ENCODE measurements at places on chromosomes 4 and X. TPM values are rescaled to one million over a fixed set of nuclear protein-coding genes. Genes with fewer than 3 reads are reported as not detected.

GRCh38 chr4:53376900-53377299, 541 bp upstream of the FIP1L1 start:
- no peak for DNase-seq

- DNase-seq: peak; percentile 69
Observed at GRCh38 chr4:165207431-165208220, at the start of gene KLHL2. Gene KLHL2 (plus strand): TSS chr4:165207561. CDS start chr4:165207877, 316 bp downstream.

DNA sequence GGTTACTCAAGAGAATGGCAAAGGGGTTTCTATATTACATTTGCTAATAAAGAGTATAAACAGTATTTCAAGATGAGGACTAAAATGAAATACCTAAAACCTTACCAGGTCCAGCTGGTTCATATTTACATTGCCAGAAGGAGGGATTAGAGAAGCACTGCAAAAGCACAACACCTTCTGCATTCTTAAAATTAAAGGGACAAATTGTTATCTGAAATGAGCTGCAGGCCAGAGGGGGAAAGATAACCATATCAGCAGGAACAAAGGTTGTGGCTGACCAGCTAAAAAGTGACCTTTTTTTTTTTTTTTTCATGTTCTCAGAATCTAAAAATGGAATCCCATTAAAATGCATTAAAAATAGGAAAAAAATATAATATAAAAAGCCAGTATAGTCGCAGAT, 39.7 kb downstream of the AFF2 start:
- DNase-seq: no peak

The OPHN1 gene
- total RNA-seq: not detected

The FMR1NB gene
- not detected for total RNA-seq

The SUPT20HL1 gene
- total RNA-seq: not detected

DNA sequence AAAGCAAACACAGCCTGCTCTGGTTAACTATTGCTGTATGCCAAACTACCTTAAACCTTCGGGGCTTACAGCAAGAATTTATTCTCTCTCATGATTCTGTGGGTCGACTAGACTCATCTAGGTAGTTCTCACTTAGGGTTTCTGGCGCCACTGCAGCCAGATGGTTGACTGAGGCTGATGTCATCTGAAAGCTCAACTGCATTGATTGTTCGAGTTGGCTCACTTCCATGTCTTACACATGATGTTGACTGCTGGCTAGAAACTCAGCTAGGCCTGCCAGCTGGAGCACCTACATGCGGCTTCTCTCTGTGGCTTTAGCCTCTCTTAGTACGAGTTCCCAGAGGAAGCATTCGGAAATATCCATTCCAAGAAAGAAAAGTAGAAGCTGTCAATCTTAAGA, 103.2 kb downstream of the SRPX start:
- DNase-seq: no peak

The GUCY1A1 gene
- total RNA-seq: 0.07 TPM

DNA sequence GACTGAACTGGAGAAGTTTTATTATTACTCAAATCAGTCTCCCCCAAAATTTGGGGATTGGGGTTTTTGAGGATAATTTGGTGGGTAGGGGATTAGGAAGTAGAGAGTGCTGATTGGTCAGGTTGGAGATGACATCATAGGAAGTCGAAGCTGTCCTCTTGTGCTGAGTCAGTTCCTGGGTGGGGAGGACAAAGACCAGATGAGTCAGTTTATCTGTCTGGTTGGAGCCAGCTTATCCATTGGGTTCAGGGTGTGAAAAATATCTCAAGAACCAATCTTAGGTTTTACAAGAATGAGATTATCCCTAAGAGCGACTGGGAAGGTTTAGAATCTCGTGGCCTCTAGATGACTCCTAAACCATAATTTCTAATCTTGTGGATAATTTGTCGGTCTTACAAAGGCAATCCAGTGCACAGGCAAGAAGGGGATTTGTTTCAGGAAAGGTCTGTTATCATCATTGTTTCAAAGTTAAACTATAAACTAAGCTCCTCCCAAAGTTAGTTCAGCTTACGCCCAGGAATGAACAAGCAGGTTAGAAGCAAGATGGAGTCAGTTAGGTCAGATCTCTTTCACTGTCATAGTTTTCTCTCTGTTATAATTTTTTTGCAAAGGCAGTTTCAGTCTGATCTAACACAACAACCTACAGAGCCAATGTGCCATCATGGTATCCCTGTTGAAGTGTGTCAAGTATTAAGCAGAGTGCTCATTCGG, 274.5 kb downstream of the SLC7A11 start:
- no peak for DNase-seq

DNA sequence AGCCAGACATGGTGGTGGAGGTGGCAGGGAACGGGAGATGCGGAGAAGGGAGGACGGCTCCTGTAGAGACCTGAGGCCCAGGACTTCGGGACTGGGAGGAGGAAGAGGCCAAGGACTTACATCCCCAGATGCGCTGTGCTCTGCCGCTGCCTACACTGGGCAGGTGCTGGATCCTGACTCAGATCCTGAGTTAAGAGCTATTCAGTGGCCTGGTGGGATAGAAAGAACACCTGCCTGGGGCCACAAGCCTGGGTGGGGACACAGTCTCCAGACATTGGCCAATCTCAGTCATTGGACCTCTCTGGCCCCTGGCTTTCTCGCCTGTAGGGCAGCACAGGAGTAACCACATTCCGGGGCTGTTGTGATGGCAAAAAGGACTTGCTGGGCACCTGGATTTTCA, 10.9 kb upstream of the MSX1 start:
- no peak for DNase-seq

The ARMCX2 gene
- total RNA-seq: 10.9 TPM

- DNase-seq: no peak
Observed at GRCh38 chr4:123922847-123923246, 526.3 kb downstream of the SPRY1 start.

DNA sequence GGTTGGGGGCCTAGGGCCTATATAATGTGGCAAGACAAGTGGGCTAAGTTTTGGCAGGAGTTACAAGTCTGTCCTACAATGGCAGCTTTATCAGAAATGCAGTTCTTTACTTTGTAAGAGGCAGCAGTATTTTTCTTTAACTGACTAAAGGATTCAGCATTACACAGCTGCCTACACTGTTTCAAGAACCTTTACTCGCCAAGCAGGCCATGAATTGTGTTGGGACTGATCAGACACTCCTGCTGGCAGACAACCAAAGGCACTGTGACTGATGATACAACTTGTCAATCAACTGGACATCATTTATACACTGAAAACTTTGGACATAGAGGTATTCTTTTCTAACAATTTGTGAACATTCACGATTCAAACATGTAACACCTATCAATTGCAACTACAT, 4.3 kb downstream of the MORC4 start:
- no peak for DNase-seq

DNA sequence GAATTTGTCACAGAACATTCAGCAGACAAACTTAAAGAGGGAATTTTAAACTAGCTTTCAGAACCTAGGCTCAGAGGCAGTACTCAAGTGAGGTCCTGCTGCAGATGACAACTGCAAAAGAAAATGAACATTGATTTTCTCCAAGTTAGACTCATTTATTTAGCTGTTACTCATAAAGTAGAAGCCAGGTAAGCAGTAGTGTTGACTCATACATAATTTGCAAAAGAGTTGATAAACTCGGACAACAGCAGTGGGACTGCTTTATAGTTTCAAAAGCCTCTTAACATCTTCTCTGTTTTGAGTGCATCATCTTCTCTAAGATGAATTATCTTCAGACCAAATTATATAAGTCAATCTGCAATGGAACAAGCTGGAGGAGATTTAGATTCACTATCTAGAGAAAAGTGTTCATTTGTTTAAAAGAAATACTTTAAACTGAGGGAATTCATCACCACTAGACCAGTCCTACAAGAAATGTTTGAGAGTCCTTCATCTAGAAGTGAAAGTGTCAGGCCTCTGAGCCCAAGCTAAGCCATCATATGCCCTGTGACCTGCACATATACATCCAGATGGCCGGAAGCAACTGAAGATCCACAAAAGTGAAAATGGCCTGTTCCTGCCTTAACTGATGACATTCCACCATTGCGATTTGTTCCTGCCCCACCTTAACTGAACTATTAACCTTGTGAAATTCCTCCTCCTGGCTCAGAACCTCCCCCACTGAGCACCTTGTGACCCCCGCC, 49.5 kb downstream of the COQ2 start:
- DNase-seq: no peak

The CT45A8 gene
- not detected for total RNA-seq

- no peak for DNase-seq
Observed at GRCh38 chrX:31147175-31147574, 75.3 kb upstream of the FTHL17 start.

DNA sequence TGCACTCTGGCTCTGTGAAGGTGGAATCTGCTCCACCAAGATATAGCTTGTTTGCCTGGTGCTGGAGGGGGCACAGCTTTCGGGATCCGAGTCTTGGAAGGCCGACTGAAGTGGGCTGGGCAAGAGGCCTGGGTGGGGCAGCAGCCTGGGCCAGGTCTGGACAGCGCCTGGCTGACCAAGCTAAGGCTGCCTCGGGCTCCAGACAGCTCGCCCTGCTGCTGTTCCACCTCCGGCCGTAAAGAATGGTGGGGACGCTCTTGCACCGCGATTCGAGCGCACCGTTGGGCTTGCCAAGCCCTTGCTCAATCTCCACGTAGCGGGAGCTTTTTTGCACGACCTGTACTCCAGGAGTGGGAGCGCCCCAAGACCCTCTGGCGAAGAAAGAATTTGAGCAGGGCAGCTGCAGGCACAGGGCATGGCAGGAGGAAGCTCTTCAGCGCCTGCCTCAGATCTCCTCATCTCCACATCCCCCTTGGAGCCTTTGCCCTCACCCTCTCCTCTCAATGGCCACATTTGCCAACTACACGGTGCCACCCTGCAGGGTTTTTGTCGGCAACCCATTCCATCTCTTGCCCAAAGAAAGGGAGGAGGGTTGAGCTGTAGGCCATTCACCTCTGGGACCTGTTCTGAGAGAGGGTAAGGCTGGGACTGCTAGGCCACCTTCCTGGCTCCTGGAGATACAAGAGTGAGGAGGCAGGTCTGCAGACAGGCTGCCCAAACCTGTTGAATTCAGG, 18.9 kb downstream of the CNGA2 start:
- DNase-seq: peak; percentile 19

- DNase-seq: no peak
Observed at GRCh38 chr4:186104890-186105646, 564 bp downstream of the FAM149A start.

- DNase-seq: no peak
Observed at GRCh38 chr4:2075171-2075986, 16.3 kb downstream of the NAT8L start.

The RHOH gene
- 87.5 TPM for total RNA-seq

DNA sequence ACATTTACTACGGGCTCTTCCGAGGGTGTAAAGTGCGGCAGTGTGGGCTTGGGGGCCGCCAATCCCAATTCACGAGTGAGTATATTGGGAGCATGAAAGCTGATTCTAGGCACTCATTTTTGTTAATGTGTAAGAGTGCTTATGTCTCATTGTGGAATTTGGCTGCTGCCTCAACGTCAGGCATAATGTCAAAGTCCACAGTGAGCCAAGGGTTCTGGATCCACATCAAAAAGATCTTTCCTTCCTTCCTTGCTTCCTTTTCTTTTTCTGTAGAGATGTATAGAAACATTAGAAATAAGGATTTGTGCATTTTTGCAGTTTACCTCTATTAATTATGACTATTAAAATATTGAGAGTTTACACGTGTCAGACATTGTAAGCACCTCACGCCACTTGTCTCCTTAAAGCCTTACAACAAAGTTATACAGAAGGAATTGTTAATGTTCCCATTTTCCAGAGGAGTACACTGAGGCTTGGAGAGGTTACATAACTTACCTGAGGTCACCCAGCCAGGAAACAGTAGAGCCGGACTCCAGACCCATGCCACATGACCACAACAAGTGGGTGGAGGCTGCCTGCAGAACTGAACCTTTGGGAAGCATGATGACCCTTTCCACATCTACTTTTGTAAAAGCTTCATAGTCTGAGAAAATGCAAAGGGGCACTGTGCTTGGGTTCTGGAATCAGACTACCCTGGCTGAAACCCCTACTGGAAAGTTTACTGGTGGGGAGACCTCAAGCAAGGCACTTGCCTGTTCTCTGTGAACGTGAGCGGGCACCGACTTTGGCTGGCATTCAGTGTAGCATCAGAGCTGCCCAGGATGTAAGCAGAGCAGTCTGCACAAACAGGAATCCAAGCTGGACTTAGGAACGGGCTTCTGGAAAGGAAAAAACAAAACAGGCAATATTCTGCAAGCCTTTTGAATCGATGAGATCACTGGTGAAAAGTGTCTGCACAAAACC, 761 bp downstream of the CLRN2 start:
- no peak for DNase-seq

The SPANXB1 gene
- total RNA-seq: not detected

The HMX1 gene
- total RNA-seq: not detected

The SLC49A3 gene
- total RNA-seq: not detected
